ENCODE measurements at places on chromosomes 5 and 9.

DNA sequence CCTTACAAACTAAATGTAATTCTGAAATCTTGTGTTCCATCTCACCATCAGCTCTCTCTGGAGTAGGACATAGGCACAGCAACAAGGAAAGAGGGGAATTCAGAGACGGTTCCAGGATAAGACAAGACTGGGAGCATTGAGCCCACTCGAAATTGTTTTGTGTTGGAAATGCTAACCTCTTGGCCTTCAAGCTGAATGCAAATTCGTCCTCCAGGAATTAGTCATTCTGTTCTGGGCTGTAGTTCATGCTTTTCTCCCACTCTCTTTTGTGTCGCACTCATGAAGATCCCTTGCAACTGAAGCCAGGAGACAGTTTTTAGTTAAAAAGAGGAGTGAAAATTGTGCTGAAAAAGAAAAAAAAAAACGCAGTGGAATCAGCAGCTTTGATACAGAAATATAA lies 121.7 kb upstream of the SEMA6A start:
- no peak for DNase-seq

DNA sequence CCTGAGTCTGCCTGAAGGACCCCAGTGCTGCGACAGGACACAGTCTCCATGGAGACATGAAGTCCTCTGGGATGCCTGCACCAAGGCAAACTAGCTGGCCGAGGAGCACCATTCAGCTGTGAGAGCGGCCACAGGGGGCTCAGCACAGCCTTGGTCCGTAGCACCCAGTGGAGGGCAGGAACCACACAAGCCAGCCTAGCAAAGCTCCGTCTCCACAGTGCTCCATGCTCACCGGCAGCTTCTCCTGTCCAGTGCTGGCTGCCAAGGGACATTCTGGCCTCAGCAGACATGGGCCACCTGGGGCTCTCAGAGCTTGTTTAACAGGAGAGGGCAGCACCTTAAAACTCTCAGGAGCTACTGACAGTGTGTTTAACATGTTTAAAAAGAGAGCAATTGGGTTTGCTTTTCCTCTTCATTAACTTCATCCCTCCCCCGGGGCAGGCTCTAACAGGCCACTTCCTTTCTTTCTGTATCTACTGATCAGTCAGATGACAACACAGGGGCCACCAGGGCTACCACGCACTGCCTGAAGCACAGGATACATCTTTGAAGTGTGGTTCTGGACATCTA lies 57.0 kb downstream of the SECISBP2 start:
- no peak for DNase-seq

GRCh38 chr9:122788831-122789230 lies at the start of gene OR5C1:
OR5C1 (plus strand) TSS chr9:122788933; CDS start chr9:122788933, 0 bp downstream.
- no peak for DNase-seq

GRCh38 chr5:178428341-178429155 lies 161.6 kb downstream of the COL23A1 start:
- no peak for DNase-seq

Measured in C1 segment of cervical spinal cord (tissue), 14 donors.